ENCODE measurements at places on chromosomes 16 and 17. TPM values are rescaled to one million over a fixed set of nuclear protein-coding genes. Genes with fewer than 3 reads are reported as not detected.

SLC52A1 gene
- total RNA-seq: 1.3 TPM

DNA sequence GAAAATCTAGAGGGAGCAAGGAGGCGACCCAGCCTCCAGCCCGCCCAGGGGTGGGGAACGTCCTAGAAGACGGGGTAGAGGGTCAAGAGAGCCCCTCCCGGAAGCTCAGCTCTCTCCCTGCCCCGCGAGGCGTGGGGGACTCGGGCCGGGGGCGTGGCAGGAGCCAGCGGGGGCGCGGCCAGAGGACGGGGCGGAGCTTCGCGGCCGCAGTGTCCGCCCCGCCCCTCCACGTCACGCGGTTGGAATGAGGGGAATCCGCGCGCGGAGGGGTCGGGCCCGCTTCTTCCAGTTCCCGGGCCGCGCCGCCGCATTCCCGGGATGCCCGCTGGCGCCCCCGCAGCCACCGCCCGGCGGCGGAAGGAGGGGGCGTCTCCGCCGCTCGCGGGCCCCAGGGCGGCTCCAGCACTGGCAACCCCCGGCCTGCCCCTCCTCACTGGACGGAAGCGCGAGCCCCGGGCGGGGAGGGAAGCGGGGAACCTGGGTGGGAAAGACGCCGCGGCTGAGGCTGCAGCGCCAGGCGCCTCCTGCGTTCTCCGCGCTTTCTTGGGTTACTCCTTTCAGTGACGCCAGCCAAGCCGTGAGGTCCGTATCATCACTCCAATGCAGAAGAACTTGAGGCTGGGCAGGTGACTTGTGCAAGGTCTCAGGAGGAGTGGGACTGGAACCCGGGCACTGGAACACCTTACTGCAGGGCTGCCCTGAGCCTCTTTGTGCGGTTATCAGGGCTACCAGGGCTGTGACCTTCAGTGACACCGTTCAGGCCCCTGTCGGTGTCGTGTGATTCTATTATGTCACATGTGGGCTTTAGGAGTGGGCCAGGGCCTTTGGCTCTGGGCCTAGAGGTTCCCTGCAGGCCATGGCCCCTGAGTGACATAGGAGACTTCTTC, 4.3 kb downstream of the MYO1C start:
- DNase-seq: peak; percentile 90

DNA sequence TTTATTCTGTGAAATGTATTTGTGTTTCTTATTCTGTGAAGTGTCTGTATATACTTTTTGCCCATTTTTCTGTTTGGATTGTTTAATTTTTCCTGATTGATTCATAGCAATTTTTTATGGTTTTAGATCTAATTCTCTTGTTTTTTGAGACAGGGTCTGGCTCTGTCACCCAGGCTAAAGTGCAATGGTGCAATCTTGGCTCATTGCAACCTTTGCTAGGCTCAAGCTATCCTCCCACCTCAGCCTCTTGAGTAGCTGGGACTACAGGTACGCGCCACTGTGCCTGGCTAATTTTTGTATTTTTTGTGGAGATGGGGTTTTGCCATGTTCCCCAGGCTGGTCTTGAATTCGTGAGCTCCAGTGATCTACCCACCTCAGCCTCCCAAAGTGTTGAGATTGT, 31.5 kb downstream of the NF1 start:
- no peak for DNase-seq

- no peak for DNase-seq
These were observed 105.8 kb upstream of the ADAMTS18 start for GRCh38 chr16:77540646-77541045.

- no peak for DNase-seq
These were observed 6.0 kb downstream of the CDH3 start for GRCh38 chr16:68651136-68651535.

KRT36 gene
- not detected for total RNA-seq

- peak; percentile 92 for DNase-seq
These were observed 22.7 kb upstream of the GPRC5B start for GRCh38 chr16:19907161-19907992.

All from GM23338 (cell line).